NCI-H446 (cell line): ENCODE measurements at places on chromosomes 11 and 22.
A peak's percentile ranks its signal among the peaks of the same experiment; 100 is the strongest.

- no peak for DNase-seq
Measured at GRCh38 chr11:134052395-134052987, 16.4 kb upstream of the JAM3 start.

- no peak for DNase-seq
Measured at GRCh38 chr22:49301398-49302149, 526.1 kb downstream of the BRD1 start.

- DNase-seq, result no peak
Measured at GRCh38 chr11:111039982-111040381, 205.5 kb upstream of the POU2AF2 start.

DNA sequence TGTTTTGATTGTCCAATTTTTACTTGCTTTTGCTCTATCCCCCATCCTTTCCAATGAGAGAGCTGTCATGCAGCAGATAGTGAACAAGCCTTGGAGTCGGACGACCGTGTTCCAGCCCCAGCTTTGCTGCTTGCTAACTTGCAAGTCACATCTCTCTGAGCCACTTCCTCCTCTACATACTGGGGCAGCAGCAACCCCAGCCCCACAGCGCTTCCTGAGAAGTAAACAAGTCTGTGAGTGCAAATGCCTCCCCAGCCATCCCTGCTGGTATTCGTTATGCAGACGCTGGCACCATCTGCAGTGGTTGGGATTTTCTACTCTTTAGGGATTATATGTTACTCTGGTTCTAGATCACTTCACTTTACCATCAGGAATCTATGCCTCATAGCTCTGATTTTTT is 35.0 kb downstream of the TPBGL start:
- no peak for DNase-seq

DNA sequence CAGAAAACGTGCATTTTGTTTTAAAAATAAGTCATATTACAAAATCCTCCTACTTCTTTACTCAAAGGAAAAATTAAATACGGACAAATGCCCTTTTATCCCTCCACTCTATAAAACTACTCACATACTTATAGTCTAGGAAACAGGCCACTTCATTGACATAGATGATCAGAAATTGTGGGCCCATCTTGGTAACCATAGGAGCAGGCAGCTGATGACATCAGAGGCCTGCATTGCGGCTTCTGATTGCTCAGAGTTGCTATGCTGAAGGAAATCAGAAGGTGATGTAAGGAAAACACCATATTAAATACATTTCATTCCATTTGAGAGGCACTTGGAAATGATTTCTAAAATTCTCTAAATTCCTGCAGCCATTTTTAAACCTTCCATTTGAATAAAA is 27.0 kb downstream of the FAM76B start:
- DNase-seq, result no peak

DNA sequence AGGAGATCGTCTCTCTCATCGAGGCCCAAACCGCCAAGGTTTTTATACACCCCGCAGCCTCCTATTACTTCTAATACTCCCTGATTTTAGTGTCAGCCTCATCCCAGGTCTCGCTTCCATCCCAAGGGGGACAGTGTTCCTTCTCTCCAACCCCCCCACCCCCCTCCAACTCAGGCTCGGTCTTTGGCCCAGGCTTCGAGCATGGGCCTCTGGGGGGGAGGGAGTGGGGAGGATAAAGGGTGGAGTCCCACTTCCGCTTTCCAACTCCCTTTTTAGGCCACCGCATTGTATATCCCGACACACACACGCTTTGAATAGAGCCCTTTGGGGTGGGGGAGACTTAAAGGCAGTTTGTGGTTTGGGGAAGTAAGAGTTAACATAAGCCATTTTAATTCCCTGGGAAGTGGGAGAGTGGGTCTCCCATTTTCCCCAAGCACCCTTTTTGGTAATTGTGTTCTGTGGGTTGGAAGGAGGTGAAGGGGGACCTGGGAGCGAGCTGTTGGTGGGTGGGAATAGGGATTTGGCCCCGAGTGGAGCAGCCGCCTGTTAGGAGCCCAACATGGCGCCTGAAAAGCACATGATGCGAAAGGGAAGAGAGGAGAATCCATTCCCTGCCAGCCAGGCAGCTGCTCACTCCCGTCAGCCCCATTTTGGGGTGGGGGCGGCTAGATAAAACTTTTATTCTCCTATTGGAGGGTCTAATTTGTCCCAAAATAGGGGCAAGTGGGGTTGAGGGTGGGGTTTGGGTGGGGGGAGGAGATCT is 844 bp downstream of the PCF11 start:
- DNase-seq, result peak; percentile 59

DNA sequence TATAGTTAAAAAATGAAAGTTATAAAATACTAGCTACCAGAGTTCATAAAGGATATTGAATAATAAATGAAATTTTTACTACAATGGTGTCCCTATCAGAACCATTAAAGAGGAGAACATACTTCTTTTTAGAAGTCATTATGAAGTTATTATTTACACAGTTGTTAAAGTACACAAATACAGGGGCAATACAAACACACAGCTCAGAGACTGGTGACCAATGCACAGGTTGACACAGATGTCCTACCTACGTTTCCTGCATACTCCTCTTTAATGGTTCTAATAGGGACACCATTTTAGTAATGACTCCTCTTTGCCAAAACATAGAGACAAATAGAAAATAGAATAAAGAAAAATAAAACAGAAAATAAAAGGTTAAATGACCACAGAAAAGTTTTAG is 10.1 kb downstream of the NLRP10 start:
- no peak for DNase-seq

DNA sequence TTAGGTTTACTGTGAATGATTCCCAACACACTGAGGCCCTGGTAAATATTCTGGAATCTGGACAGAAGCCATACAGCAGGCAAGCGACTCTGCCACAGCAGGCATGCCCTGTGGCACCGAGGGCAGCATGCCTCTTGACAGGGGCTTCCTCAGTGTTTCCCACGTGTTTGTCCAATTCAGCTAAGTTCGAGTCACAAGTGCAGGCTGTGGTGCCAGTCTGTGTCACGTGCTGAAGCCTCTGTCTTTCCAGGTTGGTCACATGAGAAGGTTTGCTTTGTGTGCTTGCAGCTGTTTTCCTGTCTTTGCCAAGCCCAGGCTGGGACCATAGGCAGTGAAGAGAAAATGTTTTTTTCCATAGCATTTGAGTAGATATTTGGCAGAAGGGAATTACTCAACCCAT is 2.4 kb upstream of the PPFIBP2 start:
- peak; percentile 5 for DNase-seq

GRCh38 chr11:68666849-68667248 is 17.5 kb upstream of the GAL start:
- no peak for DNase-seq

GRCh38 chr11:23212807-23213206 is 352.5 kb upstream of the CCDC179 start:
- DNase-seq, result no peak

DNA sequence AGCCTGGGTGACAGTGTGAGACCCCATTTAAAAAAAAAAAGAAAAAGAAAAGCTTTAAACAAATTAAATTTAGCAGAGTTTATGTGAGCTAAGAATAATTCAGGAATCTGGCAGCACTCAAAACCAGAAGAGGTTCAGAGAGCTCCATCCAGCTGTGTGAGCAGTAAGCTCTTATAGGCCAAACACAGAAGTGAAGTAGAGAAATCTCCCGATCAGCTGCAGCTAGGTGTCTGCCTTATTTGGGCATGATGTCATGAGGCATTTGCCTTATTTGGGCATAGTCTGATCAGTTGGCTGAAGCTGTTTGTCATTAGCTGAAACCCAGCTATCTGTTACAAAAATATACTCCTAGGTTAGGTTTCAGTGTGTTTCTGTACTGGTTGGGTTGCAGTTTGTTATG is 8.2 kb downstream of the MS4A15 start:
- no peak for DNase-seq

DNA sequence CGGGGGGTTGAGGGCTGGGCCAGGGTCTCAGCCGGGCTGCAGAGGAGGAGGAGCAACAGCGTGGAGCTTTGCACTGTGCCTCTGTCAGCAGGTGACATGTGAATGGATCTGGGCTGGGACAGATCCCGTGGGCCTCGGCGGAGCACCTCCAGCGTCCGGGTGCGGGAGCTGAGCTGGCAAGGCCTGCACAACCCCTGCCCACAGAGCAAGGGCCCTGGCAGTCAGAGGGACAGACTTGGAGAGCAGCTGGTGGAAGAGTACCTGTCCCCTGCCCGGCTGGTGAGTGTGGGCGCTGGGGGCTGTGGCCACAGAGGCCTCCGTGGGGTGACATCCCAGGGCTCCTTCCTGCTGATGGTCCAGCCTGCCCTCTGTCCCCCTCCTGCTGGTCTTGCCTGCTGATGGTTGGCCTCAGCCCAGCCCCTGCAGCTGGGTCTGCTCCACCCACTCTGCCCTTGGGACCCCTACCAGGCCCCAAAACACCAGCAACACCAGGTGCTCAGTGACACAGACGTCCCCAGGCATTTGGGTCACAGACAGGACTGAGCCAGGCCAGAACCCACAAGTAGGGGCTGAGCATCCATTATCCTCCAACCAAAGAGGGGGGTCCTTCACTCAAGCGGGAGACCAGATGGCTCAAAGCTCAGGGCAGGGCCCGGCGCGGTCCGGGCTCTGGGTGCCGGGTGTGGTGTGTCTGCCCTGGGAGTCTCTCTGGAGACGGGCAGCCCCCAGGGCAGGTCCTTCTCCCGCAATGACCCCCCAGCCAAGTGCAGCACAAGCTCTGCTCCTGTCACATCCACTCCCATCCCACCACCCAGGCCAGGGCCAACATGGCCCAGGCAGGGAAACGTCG is 3.5 kb downstream of the LRRC56 start:
- DNase-seq, result no peak

- no peak for DNase-seq
Measured at GRCh38 chr22:27685970-27686369, 115.6 kb downstream of the MN1 start.

- no peak for DNase-seq
Measured at GRCh38 chr22:34255042-34255441, 334.8 kb upstream of the LARGE1 start.

GRCh38 chr11:61507962-61508861 is at the start of gene LRRC10B:
LRRC10B (plus strand) TSS chr11:61508749; CDS start chr11:61508999, 250 bp downstream.
- DNase-seq, result peak; percentile 33

GRCh38 chr11:65730461-65730860 is 9.9 kb upstream of the RNASEH2C start:
- no peak for DNase-seq

GRCh38 chr11:77677138-77677537 is 39.5 kb upstream of the CLNS1A start:
- DNase-seq, result no peak

DNA sequence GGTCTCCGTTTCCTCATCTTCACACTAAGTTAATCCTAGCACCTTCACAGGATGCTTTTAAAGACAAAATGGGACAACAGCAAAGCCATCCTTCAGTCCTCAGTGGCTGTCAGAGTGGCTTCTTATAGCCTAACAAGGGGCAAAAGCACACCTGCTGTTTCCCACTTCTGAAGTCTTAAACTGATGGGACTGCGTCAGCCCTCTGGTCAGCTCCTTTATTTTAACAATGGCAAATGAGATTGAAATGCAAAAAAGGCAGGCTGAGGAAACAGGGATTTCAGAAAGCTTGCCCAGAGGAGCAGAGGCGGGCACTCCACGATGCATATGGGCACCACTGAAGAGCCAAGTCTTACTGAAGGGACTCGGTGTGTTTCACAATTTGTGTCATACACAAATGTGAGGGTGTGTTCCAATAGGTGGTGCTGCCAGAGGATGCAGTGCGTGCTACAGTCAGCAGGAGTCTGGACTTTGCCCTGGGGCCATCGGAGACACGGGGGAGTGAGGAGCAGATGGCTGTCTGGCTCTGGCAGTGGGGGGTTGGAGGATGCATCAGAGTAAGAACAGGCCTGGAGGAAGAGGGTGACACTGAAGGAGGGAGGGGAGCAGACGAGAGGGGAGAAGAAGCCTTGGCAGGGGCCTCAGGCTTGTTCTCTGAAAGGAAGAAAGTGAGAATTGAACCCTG is 47.3 kb downstream of the TENM4 start:
- DNase-seq, result peak; percentile 69

GRCh38 chr11:112241486-112241885 is 15.3 kb downstream of the PTS start:
- no peak for DNase-seq

GRCh38 chr11:65852508-65853245 is 5.3 kb downstream of the CFL1 start:
- no peak for DNase-seq

DNA sequence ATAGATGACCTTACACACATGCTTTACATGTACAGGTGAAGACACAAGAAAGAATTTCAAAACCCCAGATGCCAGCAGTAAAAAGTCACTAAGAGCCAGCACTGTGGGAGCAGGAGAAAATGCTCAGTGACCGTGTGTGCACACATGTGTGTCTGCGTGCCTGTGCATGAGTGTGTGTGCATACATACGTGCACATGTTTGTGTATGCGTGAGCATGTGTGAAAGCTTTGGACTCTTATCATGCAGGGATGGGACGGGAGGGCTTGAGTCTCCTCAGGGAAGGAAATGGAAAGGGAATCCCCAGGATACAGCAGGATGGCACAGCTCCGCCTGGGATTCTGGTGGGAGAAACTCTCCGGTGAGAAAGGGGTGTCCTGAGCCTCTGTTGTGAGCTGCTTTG is 121.5 kb upstream of the B3GAT1 start:
- no peak for DNase-seq

DNA sequence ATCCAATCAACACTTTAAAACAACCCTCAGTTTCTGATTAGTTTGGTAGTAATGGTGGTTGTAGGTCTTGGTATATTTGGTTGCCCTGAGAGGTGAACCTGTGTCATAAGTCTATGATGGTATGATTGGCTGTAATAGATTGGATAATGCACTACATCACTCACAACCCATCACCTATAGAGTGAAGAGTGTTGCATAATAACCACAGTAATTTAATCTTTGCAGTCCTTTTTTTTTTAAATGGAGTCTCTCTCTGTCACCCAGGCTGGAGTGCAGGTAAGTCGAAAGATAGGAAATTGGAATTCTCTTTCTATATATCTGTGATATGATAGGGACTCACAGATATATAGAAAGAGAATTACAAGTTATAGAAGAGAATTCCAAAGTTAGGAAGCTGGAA is 133.4 kb upstream of the PGR start:
- DNase-seq, result no peak

DNA sequence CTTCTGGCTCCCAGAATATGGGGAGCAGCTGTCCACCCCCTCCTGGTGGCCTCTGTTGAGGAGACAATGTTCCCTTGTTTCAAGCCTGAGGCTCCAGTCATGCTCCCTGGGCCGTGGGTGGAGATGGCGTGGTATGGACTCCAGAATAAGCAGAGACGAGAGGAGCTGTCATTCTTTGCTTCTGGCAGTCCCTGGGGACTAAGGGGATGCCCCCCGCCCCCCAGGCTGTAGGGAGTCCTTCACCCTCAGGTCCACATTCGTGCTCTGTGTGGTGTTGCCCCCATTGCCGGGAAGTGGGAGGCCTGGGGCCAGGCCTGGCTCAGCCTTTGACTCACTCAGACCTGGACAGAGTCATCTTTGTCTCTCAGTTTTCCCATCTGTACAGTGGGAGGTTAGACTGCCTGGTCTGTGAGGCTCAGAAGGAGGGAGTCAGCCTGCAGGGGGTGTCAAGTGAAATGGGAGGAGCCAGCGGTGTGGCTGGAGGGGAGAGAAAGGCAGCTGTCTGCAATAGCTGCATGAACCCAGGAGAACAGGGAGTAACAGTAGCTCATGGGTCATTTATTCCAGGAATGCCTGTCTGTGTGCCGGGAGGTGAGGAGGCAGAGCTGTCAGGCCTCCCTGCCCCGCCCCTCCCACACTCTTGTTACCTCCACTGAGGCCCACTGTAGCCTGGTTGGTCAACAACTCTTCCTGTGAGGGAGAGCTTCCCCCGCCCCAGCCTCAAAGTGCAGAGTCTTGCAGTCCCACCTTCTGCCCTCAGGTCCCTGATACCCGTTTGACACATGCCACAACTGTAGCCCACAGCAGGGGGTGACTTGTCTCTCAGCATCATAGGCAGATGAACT is 6.3 kb downstream of the ARHGEF17 start:
- no peak for DNase-seq

- DNase-seq, result no peak
Measured at GRCh38 chr11:87022254-87022653, 15.5 kb upstream of the TMEM135 start.
